HCT116 (cell line): ENCODE measurements at places on chromosomes 11 and 22. TPM values are rescaled to one million over a fixed set of nuclear protein-coding genes. Genes with fewer than 3 reads are reported as not detected.

GRCh38 chr22:47320560-47320959, 558.1 kb downstream of the TBC1D22A start:
- DNase-seq, result no peak
- no peaks in the 10 kb centered on the region for H3K27me3 ChIP-seq
- H3K36me3 ChIP-seq, result no peaks in the 10 kb centered on the region
- H3K4me3 ChIP-seq, result no peak overlapping the region

- H3K4me3 ChIP-seq, result no peak overlapping the region
- no peaks in the 10 kb centered on the region for H3K27me3 ChIP-seq
- peaks cover 4% of the 10 kb centered on the region for H3K4me1 ChIP-seq
- H3K27ac ChIP-seq, result peak overlapping the region; percentile 54
Measured at GRCh38 chr22:20062766-20063083, 17.3 kb upstream of the DGCR8 start.

MAPK8IP2 gene
- 6.4 TPM for total RNA-seq

DNA sequence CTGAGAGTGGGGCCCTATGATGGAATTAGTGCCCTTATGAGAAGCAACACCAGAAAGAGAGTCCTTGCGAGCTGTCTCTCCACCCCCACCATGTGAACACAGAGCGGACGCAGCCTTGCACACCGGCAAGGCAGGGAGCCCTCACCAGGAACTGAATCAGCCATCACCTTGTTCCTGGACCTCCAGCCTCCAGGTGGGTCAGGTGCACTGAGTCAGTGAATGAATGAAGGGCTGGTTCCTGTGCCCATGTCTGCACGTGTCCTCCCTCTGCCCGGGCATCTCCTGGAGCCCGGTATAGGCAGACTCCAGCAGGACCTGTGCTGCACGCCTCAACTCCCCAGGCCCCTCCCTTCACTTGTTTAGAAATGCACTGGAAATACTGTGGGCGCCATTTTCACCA, 54.9 kb downstream of the LINC01488 start:
- no peak overlapping the region for H3K27ac ChIP-seq
- H3K4me3 ChIP-seq, result no peak overlapping the region
- no peak for DNase-seq
- no peaks in the 10 kb centered on the region for H3K36me3 ChIP-seq

- H3K36me3 ChIP-seq, result no peaks in the 10 kb centered on the region
- no peak overlapping the region for H3K27ac ChIP-seq
- H3K4me3 ChIP-seq, result no peak overlapping the region
- peaks cover 12% of the 10 kb centered on the region for H3K4me1 ChIP-seq
- H3K27me3 ChIP-seq, result no peaks in the 10 kb centered on the region
Measured at GRCh38 chr11:17504330-17505107, 27.9 kb upstream of the ABCC8 start.

- H3K27me3 ChIP-seq, result no peaks in the 10 kb centered on the region
- H3K4me3 ChIP-seq, result peak overlapping the region; percentile 1; the same call in 1 of the 2 replicates
- H3K36me3 ChIP-seq, result no peaks in the 10 kb centered on the region
Measured at GRCh38 chr11:33941637-33942160, 49.8 kb upstream of the LMO2 start.

DNA sequence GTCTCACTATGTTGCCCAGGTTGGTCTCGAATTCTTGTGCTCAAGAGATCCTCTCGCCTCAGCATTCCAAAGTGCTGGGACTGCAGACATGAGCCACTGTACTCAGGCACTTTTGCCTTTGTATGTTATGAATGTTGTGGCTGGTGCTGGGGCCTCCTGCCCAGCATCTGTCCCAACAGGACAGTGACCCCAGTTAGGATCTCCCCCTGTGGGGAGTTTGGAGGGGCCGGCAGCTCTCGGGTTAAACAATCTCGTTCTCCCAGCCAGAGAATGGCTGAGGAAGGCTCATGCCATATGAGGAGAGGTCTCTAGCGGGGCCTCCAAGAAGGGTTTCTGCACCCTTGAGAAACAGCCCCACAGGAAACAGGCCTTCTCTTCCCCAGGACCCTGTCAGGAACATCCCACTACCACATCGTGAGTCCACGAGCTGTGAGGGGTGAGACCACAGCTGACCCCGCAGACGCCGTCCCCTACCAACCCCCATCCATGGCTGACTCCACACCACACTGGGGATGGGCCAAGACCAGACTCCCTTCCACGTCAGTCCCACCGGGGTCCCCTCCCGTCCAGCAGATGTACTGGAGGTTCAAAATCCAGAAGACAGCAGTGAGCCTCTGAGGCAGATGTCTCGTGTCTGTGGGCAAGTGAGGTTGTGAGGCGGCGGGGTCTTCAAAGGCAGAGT, 54.1 kb downstream of the SHANK2 start:
- peaks cover 16% of the 10 kb centered on the region; the same call in 1 of the 2 replicates for H3K4me1 ChIP-seq
- H3K27me3 ChIP-seq, result no peaks in the 10 kb centered on the region
- no peak overlapping the region for H3K27ac ChIP-seq
- H3K4me3 ChIP-seq, result no peak overlapping the region
- DNase-seq, result no peak
- no peaks in the 10 kb centered on the region for H3K36me3 ChIP-seq

- no peak overlapping the region for H3K4me3 ChIP-seq
- H3K27ac ChIP-seq, result no peak overlapping the region
- no peaks in the 10 kb centered on the region for H3K27me3 ChIP-seq
- peaks cover 15% of the 10 kb centered on the region for H3K4me1 ChIP-seq
- H3K36me3 ChIP-seq, result no peaks in the 10 kb centered on the region
- DNase-seq, result no peak
Measured at GRCh38 chr11:86460461-86461385, 86.0 kb downstream of the CCDC81 start.
